ENCODE measurements at places on chromosomes 3 and 15.

DNA sequence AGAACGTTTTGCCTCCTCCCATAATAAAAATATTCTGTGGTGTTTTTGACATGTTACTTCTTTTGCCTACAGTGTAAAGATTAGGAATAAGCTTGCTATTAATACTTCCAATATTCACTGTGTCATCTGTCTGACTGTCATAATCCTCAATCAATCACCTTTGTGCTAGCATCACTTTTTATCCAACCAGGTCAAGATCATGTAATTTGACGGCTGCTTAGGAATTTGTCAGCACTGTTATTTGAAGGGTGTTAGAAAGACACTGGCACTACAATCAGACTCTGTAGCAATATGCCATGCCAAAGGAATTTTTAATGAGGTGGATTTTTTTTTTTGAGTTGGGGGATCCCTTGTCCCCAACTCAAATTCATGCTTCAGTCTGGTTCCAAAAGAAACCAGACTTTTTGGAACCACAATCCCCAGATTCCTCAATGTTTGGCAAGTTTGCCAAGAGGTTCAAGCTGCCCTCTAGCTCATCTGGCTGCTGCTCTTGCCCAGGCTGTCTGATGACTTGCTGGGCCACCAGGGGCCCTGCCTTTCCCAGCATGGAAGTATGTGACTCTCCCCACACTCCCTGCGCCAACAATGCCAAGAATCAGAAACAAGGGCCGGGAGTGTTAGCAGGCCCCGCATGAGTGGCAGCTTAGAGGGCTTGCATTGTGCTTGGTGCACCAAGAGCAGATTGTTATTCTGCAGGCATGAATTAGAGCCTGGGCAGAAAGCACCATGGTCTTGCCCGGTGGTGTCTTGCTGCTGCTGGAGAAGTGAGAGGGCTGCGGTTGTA, 58.6 kb upstream of the TSC22D2 start:
- H3K36me3 ChIP-seq = no peaks in the 10 kb centered on the region
- H3K4me1 ChIP-seq = peaks cover 5% of the 10 kb centered on the region
- H3K27ac ChIP-seq = no peak overlapping the region
- H3K27me3 ChIP-seq = no peaks in the 10 kb centered on the region
- peak; percentile 66 for DNase-seq

GRCh38 chr3:100319951-100320350, 14.6 kb upstream of the NIT2 start:
- H3K4me3 ChIP-seq = no peak overlapping the region
- H3K27ac ChIP-seq = no peak overlapping the region
- peaks cover 44% of the 10 kb centered on the region for H3K36me3 ChIP-seq
- DNase-seq = no peak
- no peaks in the 10 kb centered on the region for H3K4me1 ChIP-seq
- H3K27me3 ChIP-seq = no peaks in the 10 kb centered on the region

GRCh38 chr15:59622289-59622688, 10.7 kb downstream of the GCNT3 start:
- H3K4me1 ChIP-seq = no peaks in the 10 kb centered on the region
- H3K4me3 ChIP-seq = no peak overlapping the region
- no peak overlapping the region for H3K27ac ChIP-seq
- DNase-seq = no peak
- no peaks in the 10 kb centered on the region for H3K36me3 ChIP-seq

GRCh38 chr3:104520228-104520655, 846.5 kb upstream of the ALCAM start:
- H3K27me3 ChIP-seq = no peaks in the 10 kb centered on the region
- no peaks in the 10 kb centered on the region for H3K4me1 ChIP-seq
- no peak overlapping the region for H3K4me3 ChIP-seq
- no peak overlapping the region for H3K27ac ChIP-seq

DNA sequence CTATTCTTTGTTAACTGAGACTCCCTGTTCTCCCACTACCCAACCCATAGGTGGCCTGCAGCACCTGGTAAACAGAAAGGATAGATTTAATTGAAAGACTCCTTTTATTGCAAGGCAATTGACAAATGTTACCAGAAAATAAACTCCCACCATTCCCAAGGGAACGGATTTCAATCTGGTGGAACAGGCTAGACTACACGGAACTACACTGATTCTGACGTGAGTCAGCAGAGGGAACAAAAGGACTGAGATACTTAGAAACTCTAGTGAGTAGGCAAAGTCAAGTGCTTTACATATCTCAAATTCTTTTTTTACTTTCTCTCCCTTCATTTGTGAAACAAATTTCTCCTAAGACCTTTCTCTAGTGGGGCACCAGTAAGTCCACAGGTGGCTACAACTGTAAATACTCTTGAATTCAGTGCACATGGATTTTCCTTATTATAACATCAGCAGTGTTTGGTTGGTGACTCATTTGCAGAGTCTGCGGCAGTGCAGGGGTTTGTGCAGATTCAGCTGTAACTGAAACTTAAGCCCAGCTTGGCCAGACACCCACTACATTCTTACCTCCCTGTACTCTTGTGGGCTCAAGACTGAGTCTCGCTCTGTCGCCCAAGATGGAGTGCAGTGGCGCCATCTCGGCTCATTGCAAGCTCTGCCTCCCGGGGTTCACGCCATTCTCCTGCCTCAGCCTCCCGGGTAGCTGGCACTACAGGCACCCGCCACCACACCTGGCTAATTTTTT, 34.3 kb upstream of the PLSCR2 start:
- DNase-seq = no peak
- H3K4me3 ChIP-seq = no peak overlapping the region
- peaks cover 15% of the 10 kb centered on the region for H3K4me1 ChIP-seq

DNA sequence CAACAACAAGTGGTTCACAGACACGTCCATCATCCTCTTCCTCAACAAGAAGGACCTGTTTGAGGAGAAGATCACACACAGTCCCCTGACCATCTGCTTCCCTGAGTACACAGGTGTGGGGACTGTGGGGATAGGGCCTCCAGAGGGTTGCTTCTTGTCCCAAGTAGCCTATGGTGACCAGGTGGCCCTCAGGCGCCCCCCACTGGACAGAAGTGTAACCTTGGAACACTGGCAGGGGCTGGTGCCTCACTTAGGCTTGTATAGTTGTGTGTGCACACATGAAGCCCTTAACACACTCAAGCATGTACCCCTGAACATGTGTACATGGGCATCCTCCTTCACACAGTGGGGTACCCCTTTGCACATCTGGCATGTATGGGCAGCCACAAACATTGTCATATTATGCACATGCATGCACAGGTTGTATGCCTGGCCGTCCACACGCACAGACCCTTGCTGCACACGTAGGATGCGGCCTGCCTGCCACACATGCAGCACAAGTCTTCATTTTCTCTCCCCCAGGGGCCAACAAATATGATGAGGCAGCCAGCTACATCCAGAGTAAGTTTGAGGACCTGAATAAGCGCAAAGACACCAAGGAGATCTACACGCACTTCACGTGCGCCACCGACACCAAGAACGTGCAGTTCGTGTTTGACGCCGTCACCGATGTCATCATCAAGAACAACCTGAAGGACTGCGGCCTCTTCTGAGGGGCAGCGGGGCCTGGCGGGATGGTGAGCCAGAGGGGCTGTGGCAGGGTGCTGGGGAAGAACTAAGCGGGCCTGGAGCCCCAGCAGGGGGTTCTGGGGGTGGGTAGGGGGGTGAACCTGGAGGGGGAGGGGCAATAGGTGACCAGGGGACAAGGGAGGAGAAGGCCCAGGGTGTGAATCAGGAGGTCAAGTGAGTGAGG, 11.7 kb upstream of the SEMA3B start:
- peaks cover 39% of the 10 kb centered on the region for H3K4me1 ChIP-seq
- no peak overlapping the region for H3K4me3 ChIP-seq
- H3K27ac ChIP-seq = peak overlapping the region; percentile 66

- DNase-seq = no peak
- H3K27ac ChIP-seq = no peak overlapping the region
Observed at GRCh38 chr3:68007621-68008226, 353.3 kb upstream of the SUCLG2 start.

GRCh38 chr3:152050903-152051302, 177.5 kb downstream of the SUCNR1 start:
- no peaks in the 10 kb centered on the region for H3K36me3 ChIP-seq
- H3K4me1 ChIP-seq = no peaks in the 10 kb centered on the region
- no peak overlapping the region for H3K27ac ChIP-seq
- DNase-seq = no peak
- no peak overlapping the region for H3K4me3 ChIP-seq

DNA sequence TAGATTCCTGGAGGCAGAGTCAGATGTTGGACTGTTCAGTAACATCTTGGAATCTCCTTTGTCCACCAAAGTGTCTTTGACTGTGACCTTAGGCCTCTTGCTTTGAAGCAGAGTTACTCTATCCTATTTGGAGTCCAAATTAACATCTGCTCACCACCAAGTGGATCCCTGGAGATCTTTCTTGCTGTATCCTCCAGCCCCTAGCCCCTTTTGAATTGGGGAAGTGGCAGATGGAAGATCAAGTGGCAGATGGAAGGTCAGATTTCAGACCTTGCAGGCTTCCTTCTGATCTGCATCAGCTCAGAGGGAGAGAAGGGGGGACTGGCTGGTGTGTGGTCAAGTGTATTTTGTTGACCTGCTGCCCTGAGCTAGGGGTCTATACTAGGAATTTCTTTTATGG, 125.0 kb upstream of the ROPN1 start:
- no peak for DNase-seq
- peaks cover 32% of the 10 kb centered on the region for H3K4me1 ChIP-seq
- H3K27me3 ChIP-seq = no peaks in the 10 kb centered on the region
- H3K36me3 ChIP-seq = no peaks in the 10 kb centered on the region
- H3K4me3 ChIP-seq = no peak overlapping the region

DNA sequence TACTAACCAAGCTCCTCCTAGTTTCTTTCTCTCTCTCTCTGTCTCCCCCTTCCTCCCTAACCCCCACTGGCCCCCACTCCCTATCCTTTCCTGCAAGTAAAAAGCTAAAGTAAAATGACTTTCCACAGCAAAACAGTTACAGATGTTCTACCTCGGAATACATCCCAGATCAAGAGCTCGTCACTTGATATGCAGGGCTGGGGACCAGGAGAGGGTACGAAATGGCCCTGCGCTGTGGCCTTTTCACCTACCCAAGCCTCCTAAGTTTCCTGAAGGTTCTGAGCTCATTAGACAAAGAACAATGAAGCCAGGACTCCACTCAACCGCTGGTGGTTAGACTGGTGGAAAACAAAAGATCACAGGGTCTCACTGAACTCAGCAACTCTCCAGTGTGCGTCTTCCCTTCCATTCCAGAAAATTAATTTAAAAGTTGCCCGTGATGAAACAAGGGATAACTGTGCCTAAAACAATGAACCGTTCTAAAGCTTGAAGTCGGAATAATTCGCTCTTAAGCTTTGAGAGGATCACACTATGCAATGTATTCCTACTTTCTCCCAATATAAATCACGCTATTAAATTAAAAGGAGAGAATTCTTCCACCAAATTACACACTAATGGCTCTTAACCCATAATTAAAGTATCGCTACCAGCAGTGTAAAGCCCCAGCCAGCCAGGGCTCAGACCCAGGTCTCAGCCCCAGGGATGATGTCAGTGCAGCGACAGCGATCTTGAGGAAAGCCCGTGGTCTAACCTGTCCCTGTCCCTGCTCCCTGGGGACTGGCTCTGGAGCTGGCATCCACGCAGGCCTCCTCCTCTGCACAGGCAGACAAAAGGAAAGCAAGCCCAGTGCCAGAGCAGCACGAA, 5.0 kb downstream of the VGLL4 start:
- no peaks in the 10 kb centered on the region for H3K36me3 ChIP-seq
- H3K27me3 ChIP-seq = no peaks in the 10 kb centered on the region
- no peak for DNase-seq
- H3K4me3 ChIP-seq = peak overlapping the region; percentile 19
- peaks cover 70% of the 10 kb centered on the region for H3K4me1 ChIP-seq

GRCh38 chr3:170809007-170809974, 60.7 kb downstream of the RPL22L1 start:
- no peak for DNase-seq
- no peak overlapping the region for H3K27ac ChIP-seq
- H3K4me3 ChIP-seq = no peak overlapping the region
- peaks cover 5% of the 10 kb centered on the region for H3K4me1 ChIP-seq
- no peaks in the 10 kb centered on the region for H3K36me3 ChIP-seq

- no peaks in the 10 kb centered on the region for H3K36me3 ChIP-seq
- H3K4me1 ChIP-seq = no peaks in the 10 kb centered on the region
- H3K4me3 ChIP-seq = no peak overlapping the region
- DNase-seq = no peak
Observed at GRCh38 chr3:156218353-156218744, 98.0 kb downstream of the KCNAB1 start.
